ENCODE measurements at places on chromosomes 1 and 21. TPM values are rescaled to one million over a fixed set of nuclear protein-coding genes. Genes with fewer than 3 reads are reported as not detected.

- no peak for DNase-seq
Measured at GRCh38 chr1:161080441-161081405, 8.6 kb downstream of the NECTIN4 start.

- no peak for DNase-seq
Measured at GRCh38 chr1:201590474-201590873, 51.5 kb downstream of the NAV1 start.

DNA sequence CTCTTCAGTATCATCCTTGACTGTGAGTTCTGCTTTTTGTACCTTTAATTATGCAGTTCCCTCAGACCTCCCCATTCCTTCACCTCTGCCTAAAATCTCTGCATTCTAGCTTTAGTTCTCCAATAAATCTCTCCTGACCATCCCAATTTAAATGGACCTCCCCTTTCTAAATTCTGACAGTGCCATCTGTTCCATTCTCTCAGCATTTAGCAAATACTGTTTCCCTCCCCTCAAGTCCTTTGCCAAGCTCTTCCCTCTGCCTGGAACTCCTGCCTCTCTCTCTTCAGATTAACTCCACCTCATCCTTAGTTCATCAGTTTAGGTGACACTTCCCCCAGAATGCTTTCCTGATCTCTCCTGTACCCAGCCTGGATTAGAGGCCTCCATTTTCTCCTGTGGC, 54.0 kb upstream of the JUN start:
- no peak for DNase-seq

The AIRE gene
- total RNA-seq: not detected

- DNase-seq: no peak
Measured at GRCh38 chr1:56437959-56438358, 141.4 kb downstream of the PLPP3 start.

DNA sequence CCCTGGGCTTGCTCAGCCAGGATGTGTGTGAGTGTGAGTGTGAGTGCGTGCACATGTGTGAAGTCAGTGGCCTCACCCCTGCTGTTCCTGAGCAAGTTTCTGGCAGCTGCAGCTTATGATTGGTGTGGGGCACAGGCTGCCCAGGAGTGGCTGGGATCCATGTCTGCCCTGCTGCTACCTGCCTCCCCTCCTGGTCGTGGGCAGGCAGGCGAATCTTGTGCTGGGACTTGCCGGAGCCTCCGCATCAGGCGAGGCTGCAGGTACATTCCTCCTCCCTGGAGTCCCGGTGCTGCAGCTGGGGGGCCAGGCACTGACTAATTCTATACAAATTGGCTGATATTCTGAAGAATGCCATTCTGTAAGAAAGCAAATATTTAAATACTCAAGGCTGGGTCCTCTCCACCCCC, 85.6 kb upstream of the WNT4 start:
- DNase-seq: no peak

GRCh38 chr1:169812131-169812530, 17.4 kb upstream of the METTL18 start:
- no peak for DNase-seq

The FAM76A gene
- 9.7 TPM for total RNA-seq

DNA sequence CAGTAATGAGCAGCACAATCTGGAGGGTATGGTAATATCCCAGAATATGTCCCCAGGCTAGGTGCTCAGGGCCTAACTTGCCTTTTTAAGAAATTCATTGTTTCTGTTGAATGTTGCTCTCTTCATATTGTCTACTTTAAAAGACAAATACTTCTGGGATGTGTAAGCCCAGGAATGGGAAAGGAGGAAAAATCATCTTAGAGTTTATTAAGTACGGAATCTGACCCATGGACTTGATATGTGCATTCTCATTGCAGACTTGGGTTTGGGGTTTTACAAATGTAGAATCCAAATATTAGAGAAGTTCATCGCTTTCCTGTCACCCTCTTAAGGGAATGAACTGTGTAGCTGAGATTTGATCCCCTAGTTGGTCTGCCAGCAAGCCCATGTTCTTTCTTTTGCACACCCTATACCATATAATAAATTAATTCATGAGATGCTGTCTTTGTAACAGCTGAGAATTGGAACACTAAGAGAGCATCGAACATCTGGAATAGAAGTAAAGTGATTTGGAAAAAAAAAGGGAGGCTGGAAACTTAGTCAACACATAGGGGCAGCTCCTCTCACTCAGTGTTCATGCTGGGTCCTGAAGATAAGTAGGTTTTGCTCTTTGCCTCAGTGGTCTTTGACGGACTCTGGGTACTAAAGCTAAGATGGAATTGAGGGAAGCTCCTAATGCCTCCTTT, 235.8 kb upstream of the C1orf105 start:
- no peak for DNase-seq

DNA sequence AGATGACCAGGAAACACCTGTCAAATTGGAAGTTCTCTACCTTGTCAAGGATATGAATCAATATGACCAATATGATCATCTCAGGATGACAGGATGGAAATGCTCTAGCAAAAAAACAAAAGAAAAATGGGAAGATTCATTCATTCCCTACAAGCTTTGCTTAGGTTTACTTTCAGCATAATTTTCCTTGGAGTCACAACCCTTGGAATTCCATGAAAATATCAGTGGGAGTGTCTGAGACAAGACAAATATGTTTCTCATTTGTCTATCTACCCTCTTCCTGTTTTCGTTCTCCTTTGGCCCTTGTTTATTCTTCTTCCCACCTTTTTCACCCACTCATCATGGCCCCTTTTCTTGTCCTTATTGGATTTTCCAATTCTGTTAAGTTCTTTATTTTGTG, 50.6 kb downstream of the COLGALT2 start:
- DNase-seq: no peak

- DNase-seq: no peak
Measured at GRCh38 chr1:211518330-211519289, 26.6 kb upstream of the RD3 start.

GRCh38 chr1:150165622-150166612, 16.2 kb downstream of the PLEKHO1 start:
- no peak for DNase-seq

DNA sequence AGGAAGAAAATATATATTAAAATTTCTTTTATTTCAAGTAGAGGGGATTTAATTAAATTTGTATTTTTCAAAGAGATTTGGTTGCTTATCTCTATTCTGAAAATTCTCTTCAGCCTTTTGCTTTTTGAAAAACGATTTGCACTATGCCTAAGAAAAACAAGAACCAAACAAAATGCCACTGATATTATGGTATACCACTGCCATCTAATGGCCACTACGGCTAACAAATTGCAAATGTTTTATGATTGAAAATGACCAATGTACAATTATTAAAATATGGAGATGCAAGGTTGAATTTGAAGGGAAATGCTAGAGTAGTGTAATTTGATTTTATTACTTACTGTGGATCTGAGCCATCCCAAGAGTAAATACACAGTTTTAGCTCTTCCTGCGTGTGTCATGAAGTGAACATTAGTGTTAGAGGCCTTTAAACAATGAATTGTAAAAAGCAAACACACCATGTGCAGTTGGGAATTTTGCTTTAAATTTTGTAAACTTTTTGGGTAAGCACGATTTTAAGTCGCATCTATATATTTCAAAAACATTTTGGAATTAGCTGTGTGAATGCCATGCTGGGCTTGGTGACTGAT, 137.4 kb upstream of the USP25 start:
- DNase-seq: peak; percentile 65

The FCAMR gene
- not detected for total RNA-seq

DNA sequence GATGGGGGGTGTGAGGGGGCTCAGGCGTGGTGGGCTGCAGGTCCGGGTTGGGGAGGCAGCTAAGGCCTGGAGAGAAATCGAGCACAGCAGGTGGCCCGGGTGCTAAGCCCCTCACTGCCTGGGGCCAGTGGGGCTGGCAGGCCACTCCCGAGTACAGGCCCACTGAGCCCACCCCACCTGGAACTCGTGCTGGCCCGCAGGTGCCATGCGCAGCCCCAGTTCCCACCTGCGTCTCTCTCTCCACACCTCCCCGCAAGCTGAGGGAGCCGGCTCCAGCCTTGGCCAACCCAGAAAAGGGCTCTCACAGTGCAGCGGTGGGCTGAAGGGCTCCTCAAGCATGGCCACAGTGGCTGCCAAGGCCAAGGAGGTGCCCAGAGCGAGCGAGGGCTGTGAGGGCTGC, 1047.1 kb upstream of the ADGRL4 start:
- DNase-seq: no peak

GRCh38 chr1:13832536-13832935, 132.5 kb downstream of the PRDM2 start:
- no peak for DNase-seq

DNA sequence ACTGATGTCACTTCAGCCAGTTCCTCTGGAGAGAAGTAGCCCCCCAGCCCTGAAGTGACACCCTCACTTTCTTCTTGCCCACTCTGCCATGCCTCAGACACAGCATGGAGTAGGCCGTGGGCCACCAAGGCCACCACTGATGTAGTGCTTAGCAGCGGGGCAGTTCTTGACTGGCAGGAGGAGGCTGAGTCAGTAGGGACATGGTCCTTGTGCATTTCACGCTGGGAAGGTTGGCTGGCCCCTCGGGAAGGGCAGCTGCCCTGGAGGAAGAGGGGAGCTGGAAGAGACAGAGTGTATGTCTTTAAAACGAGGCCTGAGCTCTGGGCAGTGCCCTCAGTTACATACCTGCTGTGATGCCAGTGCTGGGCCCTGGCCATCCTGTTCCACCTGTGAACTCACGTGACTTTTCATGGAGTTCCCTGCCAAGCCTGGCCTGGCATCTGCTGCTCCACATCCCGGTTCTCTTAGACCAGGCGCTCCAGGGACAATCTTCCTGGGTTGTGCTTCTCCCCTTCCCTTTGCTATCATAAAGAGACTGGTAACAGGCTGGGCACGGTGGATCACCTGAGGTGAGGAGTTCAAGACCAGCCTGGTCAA, 158.6 kb upstream of the TMEM51 start:
- no peak for DNase-seq

GRCh38 chr1:32811265-32811664, 5.9 kb downstream of the YARS1 start:
- no peak for DNase-seq

DNA sequence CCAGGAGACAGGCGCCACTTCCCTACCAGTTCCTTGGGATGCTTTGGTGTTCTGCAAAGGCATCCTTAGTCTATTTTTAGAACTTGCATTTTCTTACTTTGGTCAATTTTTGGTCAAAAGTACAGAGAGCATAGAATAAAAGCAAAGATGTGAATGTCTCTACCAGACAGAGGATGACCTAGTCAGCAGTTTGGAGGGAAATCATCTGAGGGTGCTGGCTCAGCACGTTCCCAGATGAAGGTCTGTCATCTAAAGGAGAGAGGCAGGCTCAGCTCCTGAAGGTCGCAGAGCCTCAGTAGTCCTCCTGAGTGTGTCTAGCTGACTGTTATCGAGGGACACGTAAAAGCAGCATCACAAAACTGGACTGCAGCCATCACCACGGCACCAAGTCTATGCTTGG, 15.3 kb downstream of the CHRNB2 start:
- no peak for DNase-seq

DNA sequence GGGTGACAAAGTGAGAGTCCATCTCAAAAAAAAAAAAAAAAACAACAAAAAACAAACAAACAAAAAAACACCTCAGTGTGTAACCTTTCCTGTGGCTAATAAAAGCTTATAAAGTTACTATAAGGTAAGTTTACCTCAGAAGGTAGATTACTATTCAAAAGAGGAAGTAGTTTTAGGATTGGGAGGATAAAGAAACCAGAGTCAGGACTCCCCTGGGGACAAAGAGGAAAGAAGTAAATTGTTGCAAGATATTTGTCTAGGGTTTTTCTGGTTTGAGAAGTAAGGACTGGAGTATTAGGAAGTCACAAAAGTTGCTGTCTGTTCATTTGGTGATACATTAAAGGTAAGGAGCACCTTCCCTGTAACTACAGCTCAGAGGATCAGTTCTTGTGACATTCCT, 23.8 kb upstream of the CENPF start:
- no peak for DNase-seq

DNA sequence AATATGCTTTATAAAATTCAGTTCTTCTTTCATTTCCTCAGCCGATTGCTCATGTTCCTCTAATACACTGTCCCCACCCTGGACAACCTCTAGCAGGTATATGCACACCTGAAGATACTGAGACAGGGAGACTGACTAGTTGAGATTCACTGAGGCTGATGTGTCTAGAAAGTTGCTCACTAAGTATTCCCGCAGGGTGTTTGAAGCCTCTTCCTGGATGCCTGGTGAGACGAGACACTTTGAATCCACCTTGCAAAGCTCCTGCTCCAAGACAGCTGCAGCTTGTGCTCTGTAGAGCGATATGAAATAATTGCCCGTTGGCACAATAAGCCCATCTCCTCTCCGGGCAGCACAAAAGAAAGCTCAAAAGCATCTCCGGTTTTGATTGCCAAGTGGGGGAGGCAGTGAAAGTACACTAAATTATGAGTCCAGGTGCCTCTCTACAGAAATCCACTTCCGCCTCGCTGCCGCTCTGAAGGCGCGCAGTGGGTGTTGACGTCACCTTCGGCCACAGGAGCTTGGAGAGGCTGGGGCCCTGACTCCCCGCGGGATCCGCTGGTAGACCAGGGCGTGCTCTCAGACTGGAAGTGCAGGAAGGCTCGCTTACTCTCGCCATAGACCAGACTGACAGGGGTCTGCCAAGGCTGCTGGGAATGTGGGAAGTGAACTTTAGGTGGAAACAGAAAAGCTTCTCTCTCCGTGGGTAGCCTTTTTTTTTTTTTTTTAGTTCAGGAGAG, 46.3 kb downstream of the GPA33 start:
- DNase-seq: no peak

The CD84 gene
- not detected for total RNA-seq

GRCh38 chr1:52032785-52033131, 852 bp downstream of the KTI12 start:
- DNase-seq: peak; percentile 70

DNA sequence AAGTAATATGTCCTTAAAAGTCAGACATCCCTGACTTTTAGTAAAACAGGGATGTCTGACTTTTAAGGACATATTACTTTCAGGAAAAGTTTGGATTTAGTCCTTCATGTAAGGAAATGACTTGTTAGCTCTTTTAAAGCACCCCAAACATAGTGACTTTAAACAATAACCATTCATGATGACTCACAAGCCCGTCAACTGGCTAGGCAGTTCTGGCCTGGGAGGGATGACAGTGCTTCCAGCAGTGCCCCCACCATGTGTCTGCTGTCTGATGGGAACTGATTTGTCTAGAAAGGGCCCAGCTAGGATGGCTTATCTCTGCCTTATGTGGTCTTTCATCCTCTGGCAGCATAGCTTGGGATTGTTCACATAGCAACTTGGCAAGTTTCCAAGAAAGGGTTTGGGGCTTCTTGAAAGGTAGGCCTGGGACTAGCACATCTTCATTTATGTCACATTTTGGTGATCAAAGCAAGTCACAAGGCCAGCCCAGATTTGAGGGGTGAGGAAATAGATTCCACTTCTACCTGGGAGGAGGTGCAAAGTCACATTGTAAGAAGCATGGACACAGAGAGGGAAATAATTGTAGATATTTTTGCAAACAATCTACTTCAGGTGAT, 143.5 kb downstream of the C1orf94 start:
- DNase-seq: no peak

Data from dermis microvascular lymphatic vessel endothelial cell (primary cell).